ENCODE measurements at places on chromosomes 12 and 14.

GRCh38 chr14:68634874-68635595 lies 157.8 kb downstream of the ZFP36L1 start:
- DNase-seq, result no peak

DNA sequence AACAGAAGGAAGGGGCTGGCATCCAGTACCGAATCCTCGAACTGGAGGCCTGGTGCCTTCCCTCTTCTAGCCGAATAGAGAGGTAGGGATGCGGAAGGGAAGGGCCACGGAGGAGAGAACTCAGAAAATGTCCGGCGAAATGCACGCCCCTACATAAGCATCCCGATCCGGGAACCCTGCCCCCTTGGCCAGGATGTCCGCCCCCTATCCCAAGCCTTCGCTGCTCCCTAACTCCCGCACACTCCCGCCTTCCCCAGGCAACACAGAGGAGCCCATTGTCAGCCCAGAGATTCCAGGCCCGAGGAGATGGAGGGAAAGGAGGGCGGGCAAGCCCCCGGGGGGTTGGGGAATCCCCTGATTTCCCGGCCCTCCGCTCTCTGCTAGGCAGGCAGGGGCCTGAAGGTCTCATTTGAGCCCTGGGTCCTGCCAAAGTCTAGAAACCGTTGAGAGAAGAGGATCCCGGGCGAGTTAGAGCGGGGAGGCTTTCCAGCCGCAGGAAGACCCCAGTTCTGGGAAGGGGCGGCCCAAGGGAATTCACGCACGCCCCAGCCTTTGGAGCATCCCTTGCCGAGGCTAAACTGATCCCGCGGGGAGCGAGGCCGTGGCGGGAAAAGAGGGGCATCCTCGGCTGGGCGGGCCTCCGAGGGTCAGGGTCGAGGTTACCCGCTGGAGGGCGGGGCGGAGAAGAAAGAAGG lies 569 bp upstream of the ARHGEF40 start:
- DNase-seq, result no peak

DNA sequence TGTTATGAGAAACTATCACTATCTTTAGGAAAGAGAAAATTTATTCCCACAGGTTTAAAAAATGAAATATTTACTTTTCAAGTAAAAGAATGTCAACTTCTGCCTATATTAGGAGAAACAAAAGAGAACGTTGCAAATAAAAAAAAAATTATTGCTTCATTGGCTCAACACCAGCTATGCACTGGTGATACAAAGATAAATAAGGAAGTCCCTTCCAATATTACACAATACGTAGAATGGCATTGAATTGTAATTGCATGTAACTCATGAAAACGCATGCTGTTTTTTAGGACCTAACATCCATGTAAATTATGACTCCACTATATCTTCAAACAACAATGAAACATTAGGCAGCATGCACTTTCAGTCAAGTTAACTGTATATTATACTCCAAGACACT lies 56.4 kb upstream of the RERGL start:
- DNase-seq, result no peak

DNA sequence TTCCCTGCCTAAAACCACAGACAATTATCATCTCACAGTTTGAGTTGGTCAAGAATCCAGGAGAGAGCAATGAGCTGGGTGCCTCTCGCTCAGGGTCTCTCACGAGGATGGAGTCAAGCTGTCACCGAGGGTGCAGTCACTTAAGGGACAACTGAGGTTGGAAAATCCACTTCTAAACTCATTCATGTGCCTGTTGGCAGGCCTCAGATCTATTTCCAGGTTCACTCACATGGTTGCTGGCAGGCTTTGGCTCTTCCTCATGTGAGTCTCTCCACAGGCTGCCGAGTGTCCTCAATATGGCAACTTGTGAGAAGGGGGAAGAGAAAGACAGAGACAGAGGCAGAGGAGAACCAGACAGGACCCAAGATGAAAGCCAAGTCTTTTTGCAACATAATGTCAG lies 10.5 kb upstream of the OR10P1 start:
- DNase-seq, result no peak

DNA sequence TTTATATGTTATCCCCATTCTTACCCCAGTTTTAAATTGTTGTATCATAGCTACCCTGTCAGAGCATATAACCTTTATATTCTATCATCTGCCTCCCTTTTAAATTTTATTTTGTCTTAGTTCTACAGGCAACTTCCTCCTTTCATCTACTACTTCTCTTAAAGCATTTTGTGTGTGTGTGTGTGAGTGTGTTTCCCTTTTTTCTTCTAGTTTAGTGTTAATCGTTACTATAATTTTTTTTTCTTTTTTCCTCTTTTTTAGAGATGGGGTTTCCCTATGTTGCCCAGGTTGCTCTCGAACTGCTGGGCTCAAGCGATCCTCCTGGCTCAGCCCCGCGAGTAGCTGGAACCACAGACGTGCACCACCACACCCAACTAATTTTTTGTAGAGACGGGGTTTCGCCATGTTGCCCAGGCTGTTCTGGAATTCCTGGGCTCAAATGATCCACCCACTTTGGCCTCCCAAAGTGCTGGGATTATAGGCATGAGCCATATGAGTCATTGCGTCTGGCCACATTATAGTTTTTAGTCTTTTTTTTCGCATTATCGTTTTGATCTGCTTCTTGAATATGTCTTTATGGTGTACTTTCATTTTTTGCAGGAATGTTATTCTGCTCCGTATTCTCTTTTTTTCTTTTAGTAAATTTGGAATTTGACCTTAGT lies 33.1 kb upstream of the FBXO34 start:
- DNase-seq, result no peak

- DNase-seq, result no peak
These were observed 156.5 kb downstream of the PRKCH start for GRCh38 chr14:61477712-61478462.

- DNase-seq, result no peak
These were observed 5.8 kb upstream of the HOXC12 start for GRCh38 chr12:53948650-53949593.

GRCh38 chr12:104963757-104964156 lies 5.7 kb upstream of the SLC41A2 start:
- no peak for DNase-seq

DNA sequence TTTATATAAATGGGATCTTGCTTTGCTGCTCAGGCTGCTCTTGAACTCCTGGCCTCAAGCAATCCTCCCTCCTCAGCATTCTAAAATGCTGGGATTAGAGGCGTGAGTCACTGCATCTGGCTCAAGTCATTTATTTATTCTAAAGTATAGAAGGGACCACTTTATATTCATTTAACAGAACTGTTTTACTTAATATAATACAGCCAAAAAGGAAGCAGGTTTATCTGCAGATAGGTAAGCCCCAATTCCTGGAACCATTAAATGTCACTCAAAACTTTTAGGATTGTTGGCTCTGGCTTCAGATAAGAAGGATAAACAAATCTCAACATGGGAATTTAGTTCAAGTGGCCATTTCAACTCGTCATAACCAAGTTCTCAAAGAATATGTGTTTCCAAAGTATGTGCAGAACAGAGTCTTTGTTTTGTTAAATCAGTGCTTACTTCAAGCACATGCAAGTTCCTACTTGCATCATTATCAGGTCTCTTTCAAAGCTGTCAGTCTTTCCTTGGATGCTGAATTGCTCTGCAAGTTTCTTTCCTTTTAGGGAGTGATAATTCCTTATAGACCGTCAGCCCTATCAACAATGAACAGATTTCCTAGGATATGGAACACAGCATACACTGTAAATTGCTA lies 60.4 kb downstream of the KITLG start:
- DNase-seq, result peak; percentile 84

GRCh38 chr14:54338696-54339317 lies 58.0 kb upstream of the CDKN3 start:
- DNase-seq, result peak; percentile 39

- DNase-seq, result no peak
These were observed 413.8 kb upstream of the SOX5 start for GRCh38 chr12:24363177-24363754.

DNA sequence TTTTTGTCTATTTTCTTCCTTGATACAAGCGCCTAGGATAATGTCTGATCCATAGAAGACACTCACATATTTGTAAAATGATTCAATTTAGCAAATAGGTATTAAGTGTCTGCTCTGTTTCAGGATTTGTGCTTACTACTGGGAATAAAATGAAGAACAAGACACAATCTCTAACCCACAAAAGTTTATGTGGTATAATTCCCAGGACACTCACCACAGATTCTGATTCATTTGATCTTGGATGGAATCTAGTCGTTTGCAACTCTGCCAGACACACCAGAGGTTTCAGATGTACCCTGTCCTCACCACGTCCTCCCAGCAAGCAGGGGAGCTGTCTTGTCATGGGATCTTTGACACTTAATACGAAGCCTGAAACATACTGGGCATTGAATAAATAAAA lies 208.3 kb downstream of the LRIG3 start:
- DNase-seq, result peak; percentile 3

Data from foreskin keratinocyte (primary cell).